ENCODE measurements at places on chromosomes 6 and 20.

GRCh38 chr20:56363491-56363890 is 4.7 kb downstream of the FAM210B start:
- DNase-seq = no peak

DNA sequence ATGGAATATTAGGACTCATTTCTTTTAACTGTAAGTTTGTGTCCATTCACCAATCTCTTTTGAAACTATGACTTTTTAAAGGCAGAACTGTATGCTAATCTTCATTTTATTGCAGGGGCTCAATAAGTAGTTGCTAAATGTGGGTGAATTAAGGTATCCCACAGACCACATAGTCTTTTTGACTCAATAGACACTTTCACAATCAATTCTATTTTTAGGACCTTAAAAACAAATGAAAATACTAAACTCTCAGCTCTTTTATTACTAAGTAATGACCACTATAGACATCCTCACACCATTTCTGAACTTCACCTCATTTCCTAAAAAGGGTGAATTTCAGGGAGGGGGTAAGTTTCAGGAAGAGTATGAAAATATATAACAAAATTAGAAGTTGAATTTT is 106.8 kb upstream of the BEND6 start:
- no peak for DNase-seq

- no peak for DNase-seq
Observed at GRCh38 chr20:41178495-41178894, 41.2 kb downstream of the PLCG1 start.

DNA sequence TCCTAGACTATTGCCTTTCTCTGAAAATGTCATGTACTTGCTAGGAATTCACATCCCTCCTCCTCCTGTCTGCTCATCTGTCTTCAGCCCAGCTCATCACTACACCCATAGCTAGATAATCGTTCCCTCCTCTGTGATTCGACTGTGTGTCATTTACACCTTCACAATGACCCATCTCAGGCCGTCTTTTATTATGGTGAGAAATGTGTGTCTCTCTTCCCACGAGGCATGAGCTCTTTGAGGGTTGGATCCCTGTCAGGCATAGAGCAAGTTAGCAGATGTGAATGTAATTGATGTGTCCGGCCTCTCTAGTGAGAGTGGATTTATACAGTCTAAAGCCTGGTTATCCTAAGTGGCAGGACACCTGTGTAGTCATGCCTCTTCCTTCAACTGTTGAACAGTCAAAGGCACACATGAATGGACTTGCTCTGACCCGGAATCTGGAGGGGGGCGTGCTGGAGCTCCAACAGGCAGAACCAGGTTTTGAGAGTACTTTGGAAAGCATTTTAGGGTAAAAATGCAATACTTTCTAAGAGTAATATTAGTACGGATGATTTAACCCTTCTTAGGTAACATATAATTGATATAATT is 182.1 kb downstream of the UTRN start:
- DNase-seq = no peak

GRCh38 chr6:17452096-17452495 is 58.7 kb downstream of the CAP2 start:
- no peak for DNase-seq

- no peak for DNase-seq
Observed at GRCh38 chr20:50481741-50482140, 28.4 kb upstream of the PTPN1 start.

DNA sequence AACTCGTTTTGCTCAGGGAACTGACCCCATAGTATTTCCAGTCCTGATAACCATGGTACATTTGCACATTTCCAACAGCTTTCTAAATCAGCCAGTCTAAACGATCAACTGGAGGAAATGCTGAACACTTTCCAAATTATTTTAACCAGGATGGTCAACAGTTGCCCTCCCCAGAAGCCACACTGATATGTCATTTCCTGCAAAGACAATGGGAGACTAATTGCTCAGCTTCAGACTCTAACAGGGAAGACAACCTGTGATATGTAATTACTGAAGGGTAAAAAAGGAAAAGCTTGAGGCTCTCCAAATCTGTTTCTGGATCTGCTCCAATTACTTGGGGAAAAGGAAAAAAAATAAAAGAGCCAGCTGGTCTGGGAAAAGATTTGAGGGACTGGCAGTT is 88.8 kb downstream of the FYN start:
- DNase-seq = peak; percentile 23

Measured in NCI-H1417 treated with DMSO at 0.1 percent for 48 hours (cell line).